Retina (tissue), 1 donor: ENCODE measurements at places on chromosomes 7 and 10.

GRCh38 chr10:34168439-34168838 lies 646.7 kb downstream of the PARD3 start:
- no peak for DNase-seq

DNA sequence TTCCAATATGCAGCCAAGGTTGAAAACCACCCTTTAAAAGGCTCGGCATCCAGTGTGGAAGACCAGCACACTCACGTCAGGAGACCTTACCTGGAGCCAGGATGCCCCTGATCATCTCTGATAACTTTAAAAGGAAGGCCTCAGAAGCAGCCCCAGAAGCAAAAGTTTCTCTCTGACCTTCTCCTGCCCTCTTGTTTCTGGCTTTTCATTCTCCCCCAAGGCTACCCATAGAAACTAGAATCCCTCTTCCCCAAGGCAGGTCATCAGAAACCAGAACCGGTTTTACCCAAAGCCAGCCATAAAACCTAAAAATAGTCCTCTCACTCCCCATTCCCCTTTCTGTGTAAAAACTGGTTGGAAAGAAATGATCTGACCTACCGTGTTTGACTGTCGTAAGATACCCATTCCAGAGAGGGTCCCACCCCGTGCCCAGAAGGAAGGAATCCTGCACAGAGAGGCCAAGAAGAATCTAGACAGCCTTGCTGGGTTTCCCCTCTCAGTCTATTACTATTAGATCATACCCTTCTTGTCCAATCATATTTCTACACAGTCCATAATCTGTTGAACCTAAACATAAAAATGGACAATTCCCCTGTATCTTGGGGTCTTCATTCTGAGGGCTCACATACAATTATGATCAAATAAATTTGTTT lies 17.5 kb upstream of the TSPAN14 start:
- no peak for DNase-seq

GRCh38 chr10:22624287-22624738 lies 90.1 kb downstream of the PIP4K2A start:
- no peak for DNase-seq

DNA sequence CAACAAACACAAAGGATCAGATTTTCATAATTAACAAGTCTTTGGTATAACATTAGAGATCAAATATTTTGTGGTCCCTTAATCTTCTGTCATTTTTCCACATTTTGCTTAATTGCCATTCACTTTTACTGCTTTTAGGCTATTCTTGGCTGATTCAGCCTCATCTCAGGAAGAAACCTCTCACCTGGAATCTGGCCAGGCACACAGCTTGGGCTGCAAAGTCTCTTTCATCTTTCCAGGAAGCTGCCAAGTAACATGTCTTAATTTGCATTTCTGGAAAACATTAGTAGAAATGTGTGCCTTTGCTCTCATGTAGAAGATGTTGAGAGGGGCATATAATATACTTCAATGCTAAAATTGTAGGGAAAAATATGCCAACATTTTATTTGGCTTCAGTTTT lies 174.2 kb upstream of the STEAP4 start:
- DNase-seq = no peak

DNA sequence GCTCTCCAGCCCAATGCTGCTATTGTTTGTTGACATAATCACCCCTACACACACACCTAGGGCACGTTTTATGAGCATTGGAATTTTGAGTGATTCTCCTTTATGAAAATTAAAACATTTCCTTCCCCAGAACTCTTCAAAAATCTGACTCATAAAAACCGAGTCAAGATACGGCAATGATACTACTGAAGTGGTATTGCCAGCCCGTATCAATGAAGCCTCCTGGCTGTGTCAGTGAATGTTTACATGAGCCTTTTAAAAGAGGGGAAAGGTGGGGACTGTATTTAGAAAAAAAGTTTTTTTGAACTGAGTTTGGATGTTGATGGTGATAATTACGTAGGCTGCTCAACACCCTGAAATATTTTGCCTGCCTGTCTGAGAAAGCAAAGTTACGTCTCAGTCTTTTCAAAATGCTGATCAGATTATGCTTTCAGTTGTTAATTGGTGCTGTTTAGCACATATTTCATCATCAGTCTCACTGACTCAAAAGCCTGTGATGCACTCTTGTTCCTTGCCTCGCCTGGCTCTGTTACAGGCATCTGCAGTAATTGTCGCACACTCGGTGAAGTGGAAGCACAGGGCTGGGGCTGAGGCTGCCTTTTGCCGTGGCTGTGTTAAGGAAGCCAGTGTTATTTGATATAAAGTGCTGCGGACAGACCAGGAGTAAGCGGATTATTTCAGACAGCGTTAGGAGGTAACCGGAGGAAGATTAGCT lies 157.4 kb upstream of the TCF7L2 start:
- peak; percentile 75 for DNase-seq

DNA sequence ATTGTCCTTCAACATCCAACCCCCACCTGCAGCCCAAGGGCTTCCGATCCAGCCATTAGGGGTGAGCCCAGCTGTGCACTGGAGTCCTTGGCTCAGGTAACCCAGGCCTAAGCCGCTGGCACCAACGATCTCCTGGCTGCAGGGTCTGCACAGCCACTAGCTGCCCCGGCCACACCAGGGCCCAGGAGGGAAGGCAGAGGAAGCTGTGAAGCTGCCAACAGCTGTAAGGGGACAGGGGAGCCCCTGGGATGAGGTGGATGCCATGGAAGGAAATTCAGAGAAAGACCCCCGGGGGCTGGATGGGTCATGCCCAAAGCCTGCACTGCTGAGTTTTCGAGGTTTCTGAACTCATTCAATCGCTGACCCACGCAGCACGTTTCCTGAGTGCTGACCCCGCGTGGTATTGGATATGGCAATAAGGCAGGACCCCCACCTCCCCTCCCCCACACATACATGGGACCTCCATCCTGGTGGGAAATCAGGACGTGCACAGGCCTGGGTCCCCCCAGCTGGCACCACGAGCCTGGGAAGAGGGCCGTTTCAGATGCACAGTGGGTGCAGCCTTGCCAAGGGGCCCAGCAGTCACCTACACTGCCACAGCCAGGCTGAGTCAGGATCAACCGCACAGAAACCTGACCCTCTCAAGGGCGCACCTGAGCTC lies 170.3 kb downstream of the DIP2C start:
- no peak for DNase-seq

GRCh38 chr7:116185956-116186355 lies 24.4 kb upstream of the TES start:
- DNase-seq = no peak

DNA sequence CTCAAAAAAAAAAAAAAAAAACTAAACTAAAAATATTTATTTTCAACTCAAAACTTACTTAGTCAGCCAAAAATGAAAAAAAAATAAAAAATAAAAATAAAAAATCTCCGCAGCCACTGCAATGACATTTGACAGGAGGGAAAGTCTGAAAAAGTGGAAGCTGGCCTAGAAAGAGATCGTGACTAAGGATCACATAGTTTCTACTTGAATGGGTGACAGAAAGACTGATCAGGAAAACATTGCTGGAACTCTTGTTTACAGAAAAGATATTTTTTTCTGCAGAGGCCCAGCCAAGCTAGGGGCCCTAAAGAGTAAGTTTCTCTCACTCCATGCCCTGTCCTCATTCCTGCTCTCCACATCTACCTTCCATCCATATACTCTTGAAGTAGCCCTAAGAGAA lies 92.8 kb upstream of the KCND2 start:
- DNase-seq = no peak

GRCh38 chr7:27822245-27822644 lies 82.3 kb downstream of the TAX1BP1 start:
- no peak for DNase-seq

- no peak for DNase-seq
Measured at GRCh38 chr7:40401406-40401805, 266.6 kb downstream of the SUGCT start.

DNA sequence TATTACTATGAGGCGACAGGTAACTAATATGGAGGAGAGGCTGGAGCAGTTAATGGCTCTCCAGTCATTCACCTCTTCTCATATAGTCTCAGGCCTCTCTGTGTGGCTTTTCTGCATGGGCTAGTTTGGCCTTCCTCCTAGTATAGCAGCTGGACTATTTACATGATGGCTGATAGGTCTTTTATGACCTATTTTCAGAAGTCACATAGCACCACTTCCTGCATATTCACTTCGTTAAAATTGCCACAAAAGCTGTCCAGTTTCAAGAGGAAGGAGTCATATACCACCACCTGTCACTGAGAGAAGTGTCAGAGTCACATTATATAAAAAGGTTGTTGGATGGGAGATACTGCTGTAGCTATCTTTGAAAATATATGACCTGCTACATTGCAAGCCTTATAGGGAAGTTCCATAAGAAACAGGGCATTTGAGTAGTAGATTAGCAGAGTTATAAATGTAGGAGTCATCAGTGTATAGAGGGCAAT lies 8.0 kb upstream of the DMTF1 start:
- DNase-seq = no peak

DNA sequence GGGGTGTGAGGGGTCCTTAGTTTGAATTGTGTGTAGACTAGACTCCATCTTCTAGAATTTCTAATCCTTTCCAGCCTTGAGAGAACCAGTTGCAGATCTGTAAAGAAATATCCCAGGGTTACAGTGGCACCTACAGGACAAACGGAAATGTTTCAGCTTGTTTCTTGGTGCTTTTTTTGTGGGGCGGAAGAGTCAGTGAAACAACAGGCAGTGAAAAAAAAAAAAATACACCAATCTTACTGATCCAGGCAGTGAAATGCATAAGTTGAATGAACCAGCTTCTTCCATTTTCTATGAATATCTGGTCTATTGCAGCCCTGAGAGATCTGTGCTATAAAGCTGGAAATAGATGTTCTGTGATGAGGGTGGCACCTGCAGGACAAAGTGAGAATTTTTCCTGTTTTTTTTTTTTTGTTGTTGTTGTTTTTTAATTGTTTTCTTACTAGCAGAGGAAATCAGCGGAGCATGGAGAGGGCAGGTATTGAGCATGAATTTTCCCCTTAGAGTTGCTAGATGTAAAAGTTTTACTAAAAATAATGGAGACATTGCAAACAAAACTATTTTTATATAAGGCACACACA lies 81.9 kb upstream of the DYNC1I1 start:
- peak; percentile 78 for DNase-seq

DNA sequence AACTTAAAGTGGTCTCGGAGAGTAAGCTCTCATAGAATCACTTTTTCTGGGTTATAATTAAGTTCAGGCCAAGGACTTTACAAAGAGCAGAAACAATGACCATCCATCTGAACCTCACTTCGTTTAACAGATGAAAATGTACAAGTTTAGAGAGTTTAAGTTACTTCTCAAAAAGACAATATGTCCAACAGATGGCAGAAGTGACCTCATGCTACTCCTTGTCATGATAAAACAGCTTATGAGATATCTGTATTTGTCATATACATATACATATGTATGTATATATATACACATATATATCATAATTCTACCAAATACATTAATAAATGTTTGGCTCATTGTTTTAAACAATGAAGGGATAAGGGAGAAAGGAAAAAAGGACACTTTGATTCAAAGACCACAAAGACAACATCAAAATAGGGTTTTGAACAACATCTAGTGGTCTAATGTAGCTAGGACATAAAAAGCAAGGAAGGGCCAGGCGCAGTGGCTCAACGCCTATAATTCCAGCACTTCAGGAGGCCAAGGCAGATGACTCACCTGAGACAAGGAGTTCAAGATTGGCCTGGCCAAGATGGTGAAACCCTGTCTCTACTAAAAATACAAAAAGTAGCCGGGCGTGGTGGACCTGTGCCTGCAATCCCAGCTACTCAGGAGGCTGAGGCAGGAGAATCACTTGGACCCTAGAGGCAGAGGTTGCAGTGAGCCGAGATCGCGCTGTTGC lies 17.8 kb downstream of the NAPEPLD start:
- no peak for DNase-seq

GRCh38 chr7:24727154-24728120 lies 29.8 kb downstream of the GSDME start:
- DNase-seq = no peak

DNA sequence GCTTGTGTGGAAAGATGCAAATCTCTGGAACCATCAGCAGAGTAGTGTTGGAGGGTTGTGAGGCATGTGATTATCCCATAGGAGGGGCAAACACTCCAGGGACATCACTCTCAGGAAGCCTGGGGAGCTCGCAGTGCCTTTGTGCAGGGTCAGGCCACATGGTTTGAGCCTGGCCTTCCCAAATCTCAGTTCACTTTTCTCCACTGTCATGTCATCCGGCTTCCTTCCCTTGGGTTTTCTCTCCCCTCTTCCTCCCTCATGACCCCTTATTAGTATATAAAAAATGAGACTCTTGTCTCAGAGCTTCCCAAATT lies 20.4 kb downstream of the TSPAN14 start:
- DNase-seq = no peak

GRCh38 chr7:22662036-22662435 lies 65.0 kb upstream of the IL6 start:
- no peak for DNase-seq

- no peak for DNase-seq
Measured at GRCh38 chr10:102704915-102705314, 9.3 kb downstream of the ARL3 start.

DNA sequence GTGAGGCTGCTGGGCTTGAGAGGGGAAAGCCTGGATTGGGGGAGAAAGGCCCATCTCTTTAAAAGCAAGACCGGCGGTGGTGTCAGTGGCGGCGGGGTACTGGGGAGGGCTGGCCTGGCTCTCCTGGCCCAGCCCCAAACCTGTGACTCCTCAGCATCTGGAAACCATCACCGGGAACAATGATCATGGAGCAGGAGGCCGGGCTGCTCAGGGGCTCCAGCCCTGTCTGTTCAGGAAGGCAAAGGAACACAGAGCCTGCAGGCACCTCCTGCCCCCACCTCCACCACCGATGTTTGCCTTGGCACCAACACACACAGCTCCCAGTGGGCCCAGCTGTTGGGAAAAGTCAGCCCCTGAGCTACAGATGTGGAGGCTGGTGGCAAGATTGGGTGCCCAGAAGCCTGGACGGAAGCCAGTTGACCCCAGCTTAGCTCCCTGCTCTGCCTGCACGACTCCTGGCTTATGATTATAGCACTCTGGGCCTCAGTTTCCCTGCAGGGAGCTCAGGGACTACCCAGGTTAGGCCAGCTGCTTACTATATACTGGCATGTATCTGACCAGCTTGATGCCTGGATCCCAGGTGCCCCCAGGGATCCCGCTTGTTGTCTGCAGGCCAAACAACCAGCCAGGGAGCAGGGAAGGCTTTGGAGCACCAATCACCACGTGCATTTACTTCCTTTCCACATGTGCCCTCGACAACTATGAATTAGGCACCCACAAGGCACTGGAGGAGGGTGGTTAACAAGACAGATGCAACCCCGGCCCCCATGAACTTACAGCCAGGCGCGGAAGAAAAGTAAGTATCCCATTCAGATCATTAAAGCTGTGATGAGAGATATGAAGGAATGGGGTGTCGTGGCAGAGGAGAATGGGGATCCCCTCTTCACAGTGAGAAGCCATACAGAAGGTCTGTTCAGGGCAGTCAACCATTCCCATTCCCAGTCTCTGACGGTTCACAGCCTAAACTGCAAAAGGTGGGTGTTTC lies 37.3 kb downstream of the ZCCHC24 start:
- DNase-seq = no peak

GRCh38 chr7:128937647-128938543 lies at the start of gene IRF5:
Gene IRF5 (plus strand): TSS chr7:128937927. CDS start chr7:128942082, 4,155 bp downstream.
- peak; percentile 53 for DNase-seq

DNA sequence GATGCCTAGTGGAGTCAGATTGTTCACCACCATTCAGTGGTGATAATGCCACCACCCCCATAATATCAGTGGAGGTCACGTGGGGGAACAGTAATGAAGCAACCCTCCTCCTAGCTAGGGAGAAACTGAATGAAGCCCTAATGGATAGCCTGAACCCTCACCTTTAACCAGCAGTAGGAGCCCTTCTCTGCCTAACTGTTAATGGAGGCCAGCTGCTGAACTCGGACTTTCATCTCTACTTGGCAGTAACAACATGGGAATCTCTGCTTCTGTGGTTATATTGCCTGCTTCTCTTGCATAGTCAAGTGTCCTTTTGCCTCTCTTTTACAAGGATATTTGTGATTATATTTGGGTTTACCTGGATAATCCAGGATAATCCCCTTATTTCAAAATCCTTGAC lies 1097.9 kb downstream of the REEP3 start:
- DNase-seq = no peak
